ENCODE measurements at places on chromosomes 2 and 18. TPM values are rescaled to one million over a fixed set of nuclear protein-coding genes. Genes with fewer than 3 reads are reported as not detected.

The FER1L5 gene
- total RNA-seq: not detected

The ZNF236 gene
- 39.7 TPM for total RNA-seq

The POTEC gene
- total RNA-seq: not detected

The DAW1 gene
- not detected for total RNA-seq

The POMC gene
- 4.9 TPM for total RNA-seq

The LRRC30 gene
- total RNA-seq: not detected

The RGPD4 gene
- not detected for total RNA-seq

The TEKT4 gene
- not detected for total RNA-seq

The PROM2 gene
- 0.64 TPM for total RNA-seq

The ST6GAL2 gene
- total RNA-seq: not detected

The CPLX4 gene
- total RNA-seq: not detected

The M1AP gene
- total RNA-seq: not detected

The ANKRD30BL gene
- total RNA-seq: not detected

The SERPINB2 gene
- total RNA-seq: 9.0 TPM

The PIKFYVE gene
- total RNA-seq: 39.2 TPM

The DSC3 gene
- total RNA-seq: not detected

The CRYBA2 gene
- not detected for total RNA-seq

The C1QL2 gene
- total RNA-seq: not detected

The ZNF892 gene
- 4.6 TPM for total RNA-seq

The CNDP1 gene
- 0.31 TPM for total RNA-seq

The RNF144A gene
- 19.0 TPM for total RNA-seq

The CFAP65 gene
- total RNA-seq: not detected

The C2orf80 gene
- total RNA-seq: not detected

The SCN7A gene
- total RNA-seq: not detected

The MYCN gene
- total RNA-seq: 0.18 TPM

The KYNU gene
- total RNA-seq: 3.6 TPM

The UCN gene
- total RNA-seq: 1.6 TPM

The TACR1 gene
- total RNA-seq: not detected

The TRIM54 gene
- total RNA-seq: 0.18 TPM

The ICOS gene
- 4.2 TPM for total RNA-seq

The SERPINB10 gene
- 0.43 TPM for total RNA-seq

The MERTK gene
- total RNA-seq: 1.2 TPM

The FIGN gene
- not detected for total RNA-seq

The SLC9A4 gene
- total RNA-seq: 0.19 TPM

The UGT1A4 gene
- not detected for total RNA-seq

Data from natural killer cell (primary cell).